Right forelimb (tissue), 1 donor: ENCODE measurements at places on chromosomes 7 and 10.
A peak's percentile ranks its signal among the peaks of the same experiment; 100 is the strongest.

GRCh38 chr10:67818323-67818722, 19.7 kb downstream of the DNAJC12 start:
- no peak for DNase-seq

- DNase-seq = no peak
Measured at GRCh38 chr10:116183733-116184511, 89.1 kb downstream of the GFRA1 start.

DNA sequence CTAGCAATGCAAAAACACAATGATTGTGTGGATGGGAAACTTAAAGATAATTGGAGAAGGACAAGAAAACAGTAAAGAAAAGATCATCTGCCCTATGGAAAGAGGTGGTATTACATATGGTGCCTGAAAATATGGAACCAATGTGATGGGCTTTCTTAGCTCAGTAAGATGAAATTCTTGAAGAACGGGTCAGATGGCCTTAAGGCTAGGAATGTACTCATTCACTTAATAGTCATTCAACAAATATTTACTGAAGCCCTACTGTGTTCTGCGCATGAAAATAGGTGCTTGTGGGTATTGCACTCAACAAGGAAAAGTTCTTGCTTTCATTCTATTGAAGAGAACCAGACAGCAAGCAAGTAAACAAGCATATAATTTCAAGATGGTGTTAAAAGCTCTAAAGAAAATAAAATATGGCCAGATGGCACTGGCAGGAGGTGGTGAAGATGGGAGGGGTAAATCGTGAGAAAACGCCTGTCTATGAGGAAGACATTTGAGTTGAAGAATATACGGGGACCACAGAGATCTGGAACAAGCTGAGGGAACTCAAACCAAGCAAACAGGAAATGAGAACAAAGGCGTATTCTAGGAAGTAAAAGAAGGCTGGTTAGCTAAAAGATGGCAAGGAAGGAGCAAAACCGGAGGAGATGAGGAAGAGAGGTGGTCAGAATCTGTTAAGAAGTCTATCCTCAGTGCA, 179.7 kb downstream of the ANK3 start:
- DNase-seq = no peak

DNA sequence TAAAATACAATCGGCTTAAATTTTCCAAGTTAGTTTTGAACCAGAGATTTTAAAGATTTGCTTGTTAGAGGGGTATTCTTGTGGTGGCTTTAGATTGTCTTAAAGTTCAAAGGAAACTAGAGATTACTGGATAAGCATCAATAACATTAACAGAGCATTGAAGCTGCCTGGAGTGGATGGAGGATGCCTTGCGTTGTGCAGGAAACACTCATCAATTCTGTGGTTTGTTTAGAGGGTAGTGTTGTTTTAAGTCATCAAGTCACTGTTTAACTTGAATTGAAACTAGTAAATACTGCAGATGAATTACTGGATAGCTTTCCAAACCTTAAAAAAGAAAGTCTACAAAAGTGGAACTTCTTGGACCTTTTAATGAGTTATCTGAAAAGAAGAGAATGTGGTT, 218.6 kb downstream of the CELF2 start:
- no peak for DNase-seq

- DNase-seq = no peak
Measured at GRCh38 chr10:8056378-8056777, 1.9 kb downstream of the GATA3 start.

DNA sequence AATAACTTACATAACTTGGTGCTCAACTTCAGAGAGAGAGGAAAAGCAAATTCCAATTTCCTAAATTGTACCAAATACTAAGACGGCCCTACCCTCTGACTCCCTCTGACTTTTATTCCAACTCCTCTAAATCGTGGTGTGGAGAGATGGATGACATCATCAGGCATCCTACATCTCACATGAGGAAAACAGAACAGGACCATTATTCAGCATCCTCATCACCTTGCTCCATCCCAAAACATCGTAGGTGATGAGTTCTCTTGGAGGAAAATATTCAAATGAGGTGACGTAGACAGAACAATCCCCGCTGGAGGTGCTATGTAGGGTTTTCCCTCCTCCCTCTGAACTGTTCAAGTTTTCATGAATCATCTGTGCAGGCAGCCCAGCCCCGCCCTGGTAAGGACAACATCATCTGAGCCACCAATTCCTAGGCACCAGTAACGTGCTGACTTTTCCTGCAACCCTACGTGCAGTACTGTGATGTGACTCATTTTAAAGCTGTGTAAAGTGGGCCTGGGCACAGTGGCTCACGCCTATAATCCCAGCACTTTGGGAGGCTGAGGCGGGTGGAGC, 167.2 kb downstream of the CALN1 start:
- DNase-seq = no peak

GRCh38 chr7:101093906-101094305, 8.6 kb downstream of the TRIM56 start:
- DNase-seq = no peak

DNA sequence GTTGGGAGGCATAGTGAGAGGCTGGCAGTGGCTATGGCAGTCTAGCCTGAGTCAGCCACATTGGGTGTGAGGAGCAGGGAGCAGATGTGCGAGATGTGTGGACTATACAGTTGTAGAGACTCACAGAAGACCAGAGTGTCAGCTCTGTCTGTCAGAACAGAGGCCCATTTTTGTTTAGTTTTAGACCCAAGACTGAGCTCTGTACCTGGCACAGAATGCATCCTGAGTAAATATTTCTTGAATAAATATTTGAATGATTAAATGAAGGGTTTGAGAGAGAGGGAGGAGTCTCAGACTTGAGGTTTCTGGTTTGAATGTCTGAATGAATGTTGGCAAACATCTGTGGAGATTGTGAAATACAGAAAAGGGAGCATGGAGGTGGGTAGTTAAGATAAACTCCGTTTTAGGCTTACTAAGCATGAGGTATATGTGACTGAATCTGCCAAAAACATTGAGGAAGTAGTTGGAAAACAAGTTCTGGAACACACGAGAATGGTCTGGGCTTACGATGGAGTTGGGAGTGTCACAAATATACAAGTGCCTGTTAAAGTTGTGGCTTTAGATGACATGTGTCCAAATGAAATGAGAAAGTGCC, 3.6 kb downstream of the SEC23IP start:
- DNase-seq = no peak

DNA sequence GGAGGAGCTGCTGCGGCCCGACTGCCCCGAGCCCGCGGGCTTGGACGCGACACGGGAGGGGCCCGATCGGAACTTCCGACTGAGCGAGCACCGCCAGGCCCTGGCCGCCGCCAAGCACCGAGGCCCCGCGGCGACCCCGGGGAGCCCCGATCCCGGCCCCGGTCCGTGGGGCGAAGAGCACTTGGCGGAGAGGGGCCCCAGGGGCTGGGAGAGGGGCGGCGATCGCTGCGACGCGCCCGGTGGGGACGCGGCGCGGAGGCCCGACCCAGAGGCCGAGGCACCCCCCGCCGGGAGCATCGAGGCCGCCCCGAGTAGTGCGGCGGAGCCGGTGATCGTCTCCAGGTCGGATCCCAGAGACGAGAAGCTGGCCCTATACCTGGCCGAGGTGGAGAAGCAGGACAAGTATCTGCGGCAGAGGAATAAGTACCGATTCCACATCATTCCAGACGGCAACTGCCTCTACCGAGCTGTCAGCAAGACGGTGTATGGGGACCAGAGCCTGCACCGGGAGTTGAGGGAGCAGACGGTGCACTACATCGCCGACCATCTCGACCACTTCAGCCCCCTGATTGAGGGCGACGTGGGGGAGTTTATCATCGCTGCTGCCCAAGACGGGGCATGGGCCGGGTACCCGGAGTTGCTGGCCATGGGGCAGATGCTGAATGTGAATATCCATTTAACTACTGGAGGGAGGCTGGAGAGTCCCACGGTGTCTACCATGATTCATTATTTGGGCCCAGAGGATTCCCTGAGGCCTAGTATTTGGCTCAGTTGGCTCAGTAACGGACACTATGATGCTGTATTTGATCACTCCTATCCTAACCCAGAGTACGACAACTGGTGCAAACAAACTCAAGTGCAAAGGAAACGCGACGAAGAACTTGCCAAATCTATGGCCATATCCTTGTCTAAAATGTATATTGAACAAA, 1.4 kb downstream of the OTUD1 start:
- peak; percentile 63 for DNase-seq

DNA sequence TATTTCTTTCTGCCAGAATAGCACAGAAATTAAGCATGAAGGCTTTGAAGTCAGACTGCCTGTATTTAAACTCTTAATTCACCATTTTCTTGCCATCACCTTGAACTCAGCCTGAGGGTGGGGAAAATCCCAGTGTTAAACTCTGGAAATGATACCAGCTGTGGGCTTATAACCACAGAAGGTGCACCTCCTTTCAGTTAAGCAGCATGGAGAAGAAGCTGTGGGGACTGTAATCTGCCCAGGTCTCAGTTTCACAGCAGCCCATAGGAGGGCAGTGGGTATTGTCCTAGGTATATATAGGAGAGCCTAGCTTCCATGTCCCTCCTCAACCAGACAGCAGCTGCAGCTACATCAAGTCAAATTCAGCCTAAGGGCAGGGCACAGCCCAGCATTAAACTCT, 241.6 kb downstream of the HPSE2 start:
- no peak for DNase-seq

GRCh38 chr10:86071758-86072157, 294.8 kb downstream of the GRID1 start:
- no peak for DNase-seq

DNA sequence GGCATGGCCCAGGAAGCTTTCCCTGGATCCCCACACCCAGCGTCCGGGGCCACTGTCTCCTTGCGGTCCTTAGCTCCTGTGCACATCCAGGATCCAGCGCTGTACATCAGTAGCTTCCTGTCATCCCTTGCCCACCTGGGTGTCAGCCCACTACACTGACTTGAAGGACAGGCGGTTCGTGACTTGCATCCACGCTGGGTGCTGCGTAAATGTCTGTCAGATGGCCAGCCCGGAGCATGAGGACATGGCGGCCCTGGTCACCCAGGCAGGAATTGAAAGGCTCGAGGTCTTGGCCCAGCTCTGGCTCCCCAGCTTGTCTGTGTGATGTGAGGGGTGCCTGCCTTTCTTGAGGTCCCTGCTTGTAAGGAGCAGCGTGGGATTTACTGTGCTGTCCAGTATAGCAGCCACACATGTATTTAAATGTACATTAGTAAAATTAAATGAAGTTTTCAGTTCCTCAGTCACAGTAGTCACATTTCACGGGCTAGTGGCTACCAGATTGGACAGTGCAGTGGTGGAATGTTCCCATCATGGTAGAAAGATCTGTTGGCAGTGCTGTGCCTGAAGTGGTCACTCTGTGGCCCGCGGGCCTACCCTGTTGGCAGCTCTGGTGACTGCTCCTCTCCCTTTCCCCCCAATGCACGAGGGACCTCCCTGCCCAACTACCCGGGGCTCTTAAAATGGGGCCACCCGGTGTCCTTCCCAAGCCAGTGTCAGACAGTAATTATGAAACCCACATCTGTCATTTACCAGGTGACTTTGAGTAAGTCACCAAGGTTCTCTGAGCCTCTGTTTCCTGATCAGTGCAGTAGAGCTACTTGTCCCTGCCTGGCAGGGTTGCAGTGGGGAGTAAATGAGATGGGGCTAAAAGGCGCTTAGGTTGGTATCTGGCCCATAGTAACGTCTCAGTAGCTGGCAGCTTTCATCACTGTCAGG, 97.8 kb upstream of the PPIF start:
- DNase-seq = no peak

DNA sequence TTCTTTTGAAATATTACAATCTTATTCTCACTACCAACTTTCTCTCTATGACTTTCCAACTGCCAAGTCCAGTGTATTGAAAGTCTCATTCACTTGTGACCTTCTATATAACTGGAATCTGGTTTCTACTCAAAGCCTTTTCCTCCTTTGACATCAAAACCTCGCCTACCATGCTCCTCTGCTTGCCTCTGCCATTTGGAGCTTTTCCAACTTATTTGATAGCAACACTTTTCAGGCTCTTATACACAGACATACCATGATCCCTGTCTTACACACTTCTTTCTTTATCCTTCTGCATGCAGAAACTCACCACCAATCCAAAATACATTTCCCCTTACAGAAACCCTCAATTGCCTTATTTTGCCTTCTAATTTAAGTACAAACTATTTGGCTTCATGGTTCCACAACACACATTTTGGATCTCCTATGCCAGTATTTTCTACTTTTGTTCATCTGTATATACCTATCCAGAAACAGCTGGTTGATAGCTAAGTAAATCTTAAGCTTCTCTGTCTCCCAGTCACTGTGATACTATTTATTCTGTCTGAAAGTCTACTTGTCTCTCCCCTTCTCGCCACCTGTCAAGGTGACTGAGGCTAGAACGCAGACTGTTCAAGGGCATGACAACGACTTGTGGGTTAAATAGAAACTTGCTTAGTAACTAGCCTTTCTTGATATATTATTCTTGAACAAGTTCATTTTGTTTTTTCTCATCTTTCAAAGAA, 22.4 kb downstream of the GNG11 start:
- DNase-seq = no peak

DNA sequence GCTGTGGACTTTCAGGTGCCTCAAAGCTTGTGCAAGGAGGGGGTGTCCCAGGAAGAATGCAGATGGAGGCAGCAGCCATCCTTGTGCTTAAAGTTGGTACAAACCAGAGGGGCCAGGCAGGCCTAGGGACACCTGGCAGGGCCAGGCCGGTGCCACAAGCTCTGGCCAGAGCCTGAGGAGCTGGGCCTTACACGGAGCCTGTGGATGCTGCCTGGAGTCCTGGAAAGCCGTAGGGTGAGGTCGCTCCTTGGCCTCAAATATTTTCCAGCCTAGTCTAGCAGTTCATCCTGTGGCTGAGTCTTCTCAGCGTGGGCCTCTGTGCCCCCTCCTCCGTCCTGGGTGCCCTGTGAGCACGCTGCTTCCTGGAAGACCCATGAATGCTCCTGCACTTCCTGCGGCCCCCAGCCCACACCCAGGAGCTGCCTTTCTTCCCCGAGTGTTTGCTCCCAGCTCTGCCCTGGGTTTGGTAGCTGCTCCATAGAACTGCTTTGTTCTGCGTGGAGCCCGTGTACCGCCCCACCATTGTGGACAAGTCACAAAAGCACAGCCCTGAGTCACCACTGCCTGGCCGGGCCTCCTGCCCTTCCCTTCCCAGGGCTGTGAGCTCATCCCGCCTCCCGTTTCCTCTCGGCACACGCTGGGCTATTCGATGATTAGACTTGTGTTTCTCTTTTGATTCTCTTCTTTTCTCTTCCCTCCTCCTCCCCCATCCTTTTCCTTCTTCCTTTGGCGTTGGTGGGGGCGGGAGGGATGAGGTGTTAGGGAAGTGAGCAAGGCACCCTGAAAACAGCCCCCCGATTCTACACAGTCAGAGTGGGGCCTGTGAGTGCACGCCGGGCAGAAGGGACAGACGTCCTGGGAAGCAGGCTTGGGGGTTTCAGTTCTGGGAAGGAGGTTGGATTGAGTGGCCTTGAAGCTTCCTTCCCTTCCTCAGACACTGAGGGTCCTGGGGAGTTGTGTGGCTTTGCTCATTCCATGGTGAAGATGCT, 73.2 kb upstream of the SHH start:
- DNase-seq = no peak

- no peak for DNase-seq
Measured at GRCh38 chr7:47385536-47386125, 196.3 kb downstream of the TNS3 start.

GRCh38 chr7:44078521-44078920, 3.8 kb downstream of the POLM start:
- peak; percentile 27 for DNase-seq
